B cell (primary cell): ENCODE measurements at places on chromosomes 12 and 14. TPM values are rescaled to one million over a fixed set of nuclear protein-coding genes. Genes with fewer than 3 reads are reported as not detected.

Gene CD163L1
- 0.32 TPM in 1 of 2 replicates, not detected in the other for total RNA-seq

Gene PPM1H
- not detected in 2 replicates for total RNA-seq

Gene PIWIL1
- not detected in 2 replicates for total RNA-seq

Gene POP5
- 60.6 and 61.4 TPM in 2 replicates for total RNA-seq

Gene FAR2
- not detected in 2 replicates for total RNA-seq

Gene RNFT2
- 18.2 and 23.0 TPM in 2 replicates for total RNA-seq

Gene SDR9C7
- total RNA-seq, result 0.22 TPM in 1 of 2 replicates, not detected in the other

Gene ALG10B
- total RNA-seq, result 10.6 and 13.0 TPM in 2 replicates

Gene IGFBP6
- total RNA-seq, result not detected in 2 replicates

Gene OTX2
- total RNA-seq, result not detected in 2 replicates

Gene VRTN
- total RNA-seq, result not detected in 2 replicates

Gene OR11G2
- not detected in 2 replicates for total RNA-seq

Gene NTF3
- total RNA-seq, result not detected in 2 replicates
